ENCODE measurements at places on chromosomes 7 and 10.
A peak's percentile ranks its signal among the peaks of the same experiment; 100 is the strongest.

- no peak for DNase-seq
These were observed 41.6 kb downstream of the RBM28 start for GRCh38 chr7:128302139-128302538.

GRCh38 chr7:135193615-135194081, 17.7 kb downstream of the WDR91 start:
- no peak for DNase-seq

GRCh38 chr10:4643471-4643870, 182.5 kb upstream of the AKR1E2 start:
- no peak for DNase-seq

- DNase-seq, result peak; percentile 61
These were observed 132.6 kb upstream of the PODXL start for GRCh38 chr7:131688738-131689661.

GRCh38 chr7:137879357-137880158, 32.8 kb upstream of the DGKI start:
- DNase-seq, result no peak

GRCh38 chr7:4713183-4713784, 31.2 kb downstream of the FOXK1 start:
- no peak for DNase-seq

DNA sequence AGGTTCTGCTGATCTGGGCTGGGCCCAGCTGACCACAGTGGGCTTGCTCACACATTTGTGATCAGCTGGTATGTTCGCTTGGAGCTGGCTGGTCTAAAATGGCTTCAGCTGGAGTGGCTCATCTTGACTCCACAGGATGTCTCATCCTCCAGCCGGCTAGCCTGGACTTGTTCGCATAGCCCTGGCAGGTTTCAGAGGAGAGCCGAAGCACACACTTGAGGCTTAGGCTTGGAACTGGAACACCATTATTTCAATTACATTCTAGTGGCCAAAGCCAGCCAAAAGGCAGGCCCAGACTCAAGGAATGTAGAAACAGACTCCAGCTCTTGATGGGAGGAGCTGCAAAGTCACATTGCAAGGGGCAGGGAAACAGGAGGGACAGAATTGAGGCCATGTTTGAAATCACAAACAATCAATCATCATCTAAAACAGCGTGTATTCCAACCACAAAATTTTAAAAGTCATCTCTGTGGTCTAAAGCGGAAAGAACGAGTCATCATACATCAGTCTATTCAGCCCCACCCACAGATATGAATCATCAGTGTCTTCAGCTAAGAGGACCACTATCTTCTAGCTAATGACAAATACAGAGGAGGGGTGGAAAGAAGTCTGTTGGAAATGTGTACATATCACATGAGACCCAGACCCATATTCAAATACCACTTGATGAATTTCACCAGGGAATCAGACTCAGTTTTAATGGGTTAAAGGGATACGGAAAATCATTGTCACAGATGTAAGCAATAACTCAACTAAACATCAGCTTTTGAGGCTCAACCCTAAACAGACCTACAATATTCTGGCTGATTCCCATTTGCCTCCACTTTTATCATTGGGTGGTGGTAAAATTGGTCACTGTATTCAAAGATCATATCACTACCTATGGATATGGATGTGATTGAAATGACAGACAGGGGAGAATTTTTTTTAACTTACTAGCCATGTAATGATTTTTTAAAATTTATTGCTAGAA, 139.0 kb upstream of the MKLN1 start:
- DNase-seq, result peak; percentile 90

DNA sequence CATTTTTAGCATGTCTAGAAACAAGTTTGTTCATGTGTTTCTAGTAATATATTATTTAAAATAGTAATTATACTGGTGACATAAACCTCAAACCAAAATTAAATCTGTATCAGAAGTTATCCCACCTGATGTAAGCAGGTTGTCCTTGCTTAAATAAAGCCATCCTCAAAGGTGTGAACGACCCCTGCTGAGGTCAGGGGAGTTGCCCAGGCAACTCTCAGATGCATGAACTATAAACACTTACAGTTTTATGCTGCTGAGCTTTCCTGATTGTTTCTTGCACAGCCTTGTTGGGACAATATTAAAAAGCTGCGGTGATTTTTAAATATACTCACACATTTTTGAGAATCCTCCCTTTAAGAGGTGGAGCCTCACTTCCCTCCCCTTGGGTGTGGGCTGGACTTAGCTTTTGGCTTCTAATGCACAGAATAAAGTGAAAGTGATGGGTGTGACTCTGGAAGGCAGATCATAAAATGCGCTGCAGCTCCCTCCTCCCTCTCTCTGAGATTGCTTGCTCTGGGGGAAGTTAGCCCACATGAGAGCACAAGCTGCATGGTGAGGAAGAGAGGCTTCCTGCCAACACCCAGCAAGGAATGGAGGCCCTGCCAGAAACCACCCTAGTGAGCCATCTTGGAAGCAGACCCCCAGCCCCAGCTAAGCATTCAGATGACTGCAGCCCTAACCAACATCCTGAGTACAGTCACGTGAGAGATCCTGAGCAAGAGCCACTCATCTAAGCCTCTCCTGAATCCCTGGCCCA, 152.7 kb downstream of the SKIDA1 start:
- peak; percentile 80 for DNase-seq

DNA sequence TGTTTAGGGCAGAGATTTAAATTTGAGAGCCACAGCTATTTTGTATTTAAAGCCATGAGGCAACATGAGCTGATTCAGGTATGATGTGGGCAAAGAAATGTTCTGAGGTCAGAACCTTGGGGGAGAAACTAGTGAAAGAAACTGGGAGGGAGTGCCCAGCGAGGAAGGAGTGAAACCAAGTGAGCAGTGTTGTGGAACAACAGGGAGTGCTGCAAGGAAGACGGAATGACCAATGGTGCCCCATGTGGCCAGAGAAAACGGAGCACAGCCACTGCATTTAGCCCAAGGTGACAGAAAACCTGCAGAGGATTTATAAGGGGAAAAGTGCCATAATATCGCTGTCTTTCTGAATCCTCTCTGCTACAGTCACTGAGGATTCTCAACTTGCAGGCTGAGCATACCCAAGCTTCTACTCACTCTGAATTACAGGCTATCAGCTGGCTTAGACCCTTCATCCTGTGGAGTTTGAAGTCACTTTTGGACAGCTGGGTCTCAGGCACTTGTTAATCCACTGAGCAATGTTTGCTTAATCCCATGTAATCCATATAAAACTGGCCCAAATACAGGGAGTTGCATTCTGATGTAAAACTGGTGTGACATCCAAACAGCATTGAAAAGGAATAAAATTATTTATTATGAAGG, 777.3 kb downstream of the CCSER2 start:
- no peak for DNase-seq

- DNase-seq, result no peak
These were observed 81.2 kb downstream of the RAMP3 start for GRCh38 chr7:45238806-45239205.

DNA sequence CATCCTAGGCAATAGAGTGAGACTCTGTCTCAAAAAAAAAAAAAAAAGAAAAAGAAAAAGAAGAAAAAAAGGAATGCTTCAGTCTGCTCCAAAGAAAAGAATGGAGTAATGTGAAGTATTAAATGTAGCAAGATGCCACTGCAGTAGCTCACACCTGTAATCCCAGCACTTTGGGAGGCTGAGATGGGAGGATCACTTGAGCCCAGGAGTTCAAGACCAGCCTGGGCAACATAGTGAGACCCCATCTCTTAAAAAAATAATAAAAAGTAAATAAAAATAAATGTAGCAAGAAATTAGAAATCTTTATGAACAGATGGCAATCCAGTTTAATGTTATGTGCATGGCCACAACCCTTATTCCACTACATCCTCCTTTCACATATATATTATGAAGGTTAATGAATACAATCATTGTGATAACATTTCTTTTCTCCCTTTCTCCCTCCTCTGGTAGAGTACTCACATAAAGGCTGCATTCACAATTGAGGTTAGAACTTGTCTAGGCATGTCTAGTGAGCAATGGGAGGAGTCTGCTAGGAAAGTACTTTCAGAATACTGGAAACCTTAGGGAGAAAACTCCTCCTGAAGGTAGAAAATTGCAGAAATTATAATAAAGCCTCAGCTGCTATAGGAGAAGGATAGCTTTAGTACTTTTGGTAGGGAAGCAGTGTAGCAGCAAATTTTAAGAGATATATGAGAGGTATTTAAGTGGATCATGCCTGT, 20.4 kb downstream of the KLLN start:
- peak; percentile 85 for DNase-seq

GRCh38 chr10:132444877-132445351, 47.9 kb downstream of the PWWP2B start:
- no peak for DNase-seq

DNA sequence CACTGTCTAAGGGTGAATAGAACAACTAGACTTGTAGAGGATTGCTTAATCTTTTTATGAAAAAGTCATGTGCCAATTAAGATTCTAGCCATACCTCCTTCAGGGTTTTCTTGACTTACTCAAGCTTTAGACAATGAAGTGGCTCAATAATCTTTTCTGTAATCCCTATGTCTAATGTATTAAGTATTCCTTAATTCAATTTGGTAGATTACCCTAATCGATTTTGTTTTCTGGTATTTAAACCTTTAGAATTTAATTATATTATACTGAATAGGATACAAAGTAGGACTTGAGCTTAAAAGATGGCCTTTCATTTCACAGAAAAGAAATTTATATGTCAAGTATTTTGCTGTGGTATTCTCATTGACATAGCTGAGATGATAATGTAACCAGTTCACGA, 597.9 kb upstream of the C7orf33 start:
- DNase-seq, result no peak

- DNase-seq, result no peak
These were observed 441.0 kb downstream of the KCNMA1 start for GRCh38 chr10:77196614-77197013.

DNA sequence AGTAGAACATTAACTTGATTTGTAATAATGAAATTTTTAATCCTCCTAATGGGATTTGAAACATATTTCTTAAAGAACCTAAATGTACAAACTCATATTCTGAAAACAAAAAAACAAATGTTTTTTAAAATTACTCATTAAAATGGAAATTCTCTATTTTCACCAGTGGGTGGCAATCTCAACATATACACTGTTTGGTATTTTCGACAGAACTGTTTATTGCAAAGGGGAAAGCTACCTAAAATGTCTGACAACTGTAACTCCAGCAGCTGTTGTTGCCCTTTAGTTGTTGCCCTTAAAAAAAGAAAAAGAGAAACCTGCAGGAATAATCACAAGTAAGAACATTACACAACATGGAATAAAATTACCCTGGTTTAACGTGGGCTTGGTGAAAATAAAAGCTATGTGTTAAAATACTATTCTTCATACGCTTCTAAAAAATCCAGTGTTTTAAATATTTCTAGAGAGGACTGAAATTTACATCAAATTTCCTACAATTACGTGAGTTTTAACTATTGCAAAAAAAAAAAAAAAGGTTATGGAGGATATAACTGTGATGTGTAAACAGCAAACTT, 54.5 kb downstream of the COL1A2 start:
- peak; percentile 60 for DNase-seq

- DNase-seq, result no peak
These were observed 91.8 kb downstream of the LARP4B start for GRCh38 chr10:839550-840205.

GRCh38 chr7:100951172-100951571, 1.8 kb downstream of the MUC3A start:
- DNase-seq, result no peak
